ENCODE measurements at places on chromosomes 5 and 9.

GRCh38 chr9:136328011-136328621 lies 777 bp downstream of the GPSM1 start:
- DNase-seq: no peak

GRCh38 chr9:126207256-126207655 lies 119.4 kb upstream of the MVB12B start:
- no peak for DNase-seq

DNA sequence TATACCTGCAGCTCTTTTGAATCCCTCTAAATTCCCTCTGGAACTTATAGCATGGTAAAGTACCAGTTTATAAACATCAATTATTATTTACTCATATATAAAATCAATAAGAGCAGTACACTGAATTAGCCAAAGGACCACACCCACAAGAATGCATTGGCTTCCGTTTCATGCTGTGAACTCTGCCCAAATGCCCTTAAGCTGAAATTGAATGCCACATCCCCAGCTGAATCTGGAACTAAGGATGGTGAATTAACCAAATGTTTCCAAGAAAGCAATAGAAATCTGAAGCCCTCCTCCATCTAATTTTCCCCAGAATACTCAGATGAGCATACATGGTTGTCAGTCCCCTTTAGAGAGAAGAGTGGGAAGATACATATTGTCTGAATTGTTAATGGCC lies 436.4 kb upstream of the FTMT start:
- DNase-seq: no peak

DNA sequence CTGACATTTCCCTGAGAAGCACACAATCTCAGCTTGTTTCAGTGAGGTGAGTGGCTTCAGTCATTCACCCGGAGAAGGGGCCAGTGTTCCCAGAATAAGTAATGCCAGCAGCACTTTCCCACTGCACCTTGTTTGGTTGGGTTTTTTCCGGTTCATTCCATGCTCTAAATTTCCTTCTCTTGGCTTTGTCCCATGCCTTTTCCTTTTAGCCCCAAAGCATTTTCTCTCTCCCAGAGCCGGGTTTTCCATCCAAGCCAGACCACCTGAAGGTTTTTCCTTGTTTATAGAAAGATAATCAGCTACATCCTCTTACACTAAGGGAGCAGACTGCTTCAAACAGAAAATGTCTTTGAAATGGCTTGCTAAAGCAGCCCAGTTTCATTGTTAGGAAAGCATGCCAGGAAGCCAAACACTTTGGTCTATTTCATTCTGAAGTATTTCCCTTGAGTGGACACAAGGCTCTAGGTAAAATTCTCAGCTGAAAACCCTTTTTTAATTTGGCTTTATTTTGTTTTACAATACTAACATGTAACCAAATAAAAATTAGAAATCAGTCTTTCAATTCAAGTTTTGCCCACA lies 501.6 kb downstream of the DTWD2 start:
- DNase-seq: no peak

DNA sequence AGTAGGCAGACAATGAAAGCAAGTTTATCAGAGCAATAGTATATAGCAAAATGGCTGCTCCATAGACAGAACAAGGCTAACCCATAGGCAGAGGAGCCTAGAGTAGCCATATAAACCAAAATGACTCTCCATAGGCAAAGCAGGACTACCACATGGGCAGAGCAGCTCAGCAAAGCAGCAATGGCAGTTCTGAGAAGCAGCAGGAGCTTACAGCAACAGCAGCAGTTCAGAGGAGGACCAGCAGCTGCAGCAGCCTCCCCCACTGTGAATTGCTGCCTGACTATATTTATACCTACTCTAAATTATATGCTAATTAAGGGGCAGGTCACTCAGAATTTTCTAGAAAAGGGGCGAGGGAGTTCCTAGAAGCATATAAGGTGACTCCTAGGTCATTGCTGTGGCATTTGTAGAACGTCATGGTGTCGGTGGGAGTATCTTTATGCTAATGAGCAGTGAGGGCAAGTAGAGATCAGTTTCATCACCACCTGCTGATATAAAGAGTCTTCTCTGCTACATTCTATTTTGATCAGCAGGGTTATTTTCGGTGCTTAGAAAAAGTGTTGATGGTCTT lies 1115.5 kb downstream of the DTWD2 start:
- DNase-seq: no peak

DNA sequence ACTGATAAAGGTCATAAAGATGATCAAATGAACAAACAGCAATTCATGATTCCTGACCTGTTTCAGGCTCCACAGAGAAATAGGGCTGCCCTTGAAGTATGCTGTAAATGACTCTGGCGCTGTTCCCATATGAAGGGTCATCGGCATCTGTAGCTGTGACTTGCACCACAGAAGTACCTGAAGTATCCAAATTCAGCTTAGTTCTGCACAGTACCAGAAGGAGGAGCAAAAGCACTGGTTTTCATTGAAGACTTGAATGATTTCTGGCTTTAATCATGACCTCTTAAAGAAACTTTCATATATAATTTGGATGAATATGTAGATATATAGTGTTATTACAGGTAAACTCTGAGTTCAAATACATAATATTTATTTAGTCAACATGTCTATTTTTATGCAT lies 109.1 kb downstream of the CDH10 start:
- no peak for DNase-seq

- DNase-seq: no peak
These were observed 2.8 kb upstream of the FAM193B start for GRCh38 chr5:177557041-177557647.

- DNase-seq: no peak
These were observed 41.8 kb upstream of the CDKN2B start for GRCh38 chr9:22050924-22051323.

- no peak for DNase-seq
These were observed 249.8 kb upstream of the ZNF608 start for GRCh38 chr5:124996023-124996763.

GRCh38 chr5:103207011-103207410 lies 51.6 kb upstream of the MACIR start:
- no peak for DNase-seq

DNA sequence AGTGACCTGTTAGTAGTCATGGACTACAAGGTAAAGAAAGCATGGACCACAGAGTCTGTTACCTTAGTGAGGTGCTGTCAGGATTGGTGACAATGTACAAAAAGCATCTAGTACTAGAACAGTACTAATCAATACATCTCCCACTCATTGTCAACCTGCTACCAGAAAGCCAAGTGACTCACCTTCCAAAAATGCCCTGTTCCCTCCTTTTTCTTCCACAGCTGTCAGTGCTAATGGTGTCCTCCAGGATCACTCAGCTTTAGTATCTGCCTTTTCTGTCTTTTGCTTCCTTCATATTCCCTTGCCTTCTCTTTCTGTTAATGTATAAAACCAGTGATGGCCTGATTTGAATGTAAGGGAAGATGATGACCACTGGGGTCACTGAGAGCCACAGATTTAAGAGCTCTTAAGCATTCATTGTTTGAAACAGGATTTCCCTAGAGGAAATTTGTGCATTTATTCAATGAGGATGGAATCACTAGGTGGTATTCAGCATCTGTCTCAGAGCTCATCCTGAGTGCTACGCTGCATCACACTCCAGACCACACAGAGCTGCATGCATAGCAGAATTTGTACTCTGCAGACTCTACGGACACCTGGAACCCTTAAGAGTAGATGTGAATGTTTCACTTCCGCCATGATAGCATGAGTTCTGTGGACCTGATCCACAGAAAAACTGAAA lies 71.0 kb downstream of the SV2C start:
- DNase-seq: no peak

DNA sequence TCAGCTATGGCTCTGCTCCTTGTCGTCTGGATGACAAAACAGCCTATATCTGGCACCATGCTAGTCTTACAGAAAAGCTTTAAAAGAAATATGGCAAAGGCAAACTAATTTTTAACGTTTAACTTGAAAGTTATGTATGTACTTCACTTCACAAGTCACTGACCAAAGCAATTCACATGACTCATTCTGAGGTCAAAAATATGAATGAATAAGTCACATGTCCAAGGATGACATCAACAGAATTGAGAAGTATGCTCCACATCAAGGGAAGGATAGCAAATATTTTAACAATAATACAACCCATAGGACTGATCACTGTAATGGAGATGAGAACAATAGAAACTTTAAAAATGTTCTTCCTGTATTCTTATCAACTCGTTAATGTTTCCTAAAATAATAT lies 1072.6 kb upstream of the NUDT12 start:
- DNase-seq: no peak

GRCh38 chr9:81321551-81321950 lies 367.8 kb downstream of the TLE1 start:
- DNase-seq: no peak

DNA sequence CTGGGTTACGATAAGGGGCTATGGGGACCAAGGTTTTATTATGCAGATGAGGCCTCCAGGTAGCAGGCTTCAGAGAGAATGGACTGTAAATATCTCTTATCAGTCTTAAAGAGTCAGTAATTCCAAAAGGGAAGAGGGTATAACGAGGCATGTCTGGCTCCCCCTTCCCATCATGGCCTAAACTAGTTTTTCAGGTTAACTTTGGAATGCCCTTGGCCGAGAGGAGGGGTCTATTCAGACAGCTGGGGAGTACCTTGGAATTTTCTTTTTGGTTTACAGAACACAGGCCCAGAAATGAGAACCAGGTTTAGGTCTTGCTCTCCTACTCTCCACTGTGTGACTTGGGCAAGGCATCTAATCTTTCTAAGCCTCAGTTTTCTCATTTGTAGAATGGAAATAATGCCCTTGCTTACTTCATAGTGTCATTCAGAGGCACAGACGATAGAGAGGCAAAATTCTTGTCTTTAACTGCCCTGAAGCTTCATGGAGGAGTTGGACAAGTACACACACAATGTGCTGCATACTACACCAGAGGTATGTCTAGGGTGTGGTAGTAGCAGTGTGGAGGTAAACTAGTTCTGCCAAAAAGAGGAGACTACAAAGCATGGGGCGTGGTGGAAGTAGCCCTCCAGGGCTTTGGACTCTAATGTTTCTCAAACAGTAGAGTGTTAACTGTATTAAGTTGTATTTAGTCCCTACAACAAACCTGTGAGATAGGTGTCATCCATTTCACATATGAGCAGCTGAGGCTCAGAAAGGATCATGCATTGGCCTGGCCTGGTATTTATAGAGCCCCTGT lies 45.5 kb downstream of the IRF1 start:
- no peak for DNase-seq

GRCh38 chr5:96893342-96893741 lies 17.0 kb downstream of the ERAP2 start:
- DNase-seq: no peak

DNA sequence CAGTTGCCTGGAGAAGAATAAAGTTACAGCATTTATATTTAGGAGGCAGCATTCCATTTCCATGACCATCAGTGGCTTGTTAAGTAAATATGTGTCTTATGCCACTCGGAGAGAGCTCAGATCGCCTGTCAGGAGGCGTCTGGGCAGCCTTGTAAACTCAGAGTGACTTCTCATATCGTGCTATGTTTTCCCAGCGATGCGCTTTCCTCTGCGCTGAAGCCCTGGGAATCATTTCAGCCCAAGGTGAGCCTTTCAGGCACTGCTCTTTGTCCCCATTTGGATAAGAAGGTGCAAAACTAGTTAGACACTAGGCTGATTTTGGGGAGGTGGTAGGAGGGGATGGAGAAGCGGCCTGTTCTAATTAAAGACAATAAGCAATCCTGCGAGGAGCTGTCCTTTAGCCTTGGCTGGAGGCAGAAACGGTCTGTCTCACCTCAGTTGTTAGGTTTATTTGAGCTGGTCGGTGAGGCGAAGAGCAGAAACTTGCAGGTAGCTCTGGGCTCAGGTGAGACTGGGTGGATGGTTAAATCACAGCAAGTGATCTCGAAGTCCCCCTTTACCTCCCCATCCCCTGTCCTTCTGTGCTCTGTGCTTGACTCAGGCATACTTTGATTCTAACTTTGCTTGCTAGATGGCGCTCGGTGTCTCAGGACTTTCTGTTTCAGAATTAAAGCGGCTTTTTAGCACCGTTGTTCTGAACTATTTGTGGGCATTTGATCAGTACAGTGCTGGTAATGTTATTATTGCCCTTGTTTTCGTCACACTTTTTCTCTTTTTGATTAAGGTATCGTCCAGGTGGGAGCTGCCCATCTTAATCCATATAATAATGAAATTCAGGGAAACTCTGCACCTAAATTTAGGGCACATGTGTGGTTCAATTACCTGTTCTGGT lies 24.6 kb downstream of the NR2F1 start:
- DNase-seq: no peak

DNA sequence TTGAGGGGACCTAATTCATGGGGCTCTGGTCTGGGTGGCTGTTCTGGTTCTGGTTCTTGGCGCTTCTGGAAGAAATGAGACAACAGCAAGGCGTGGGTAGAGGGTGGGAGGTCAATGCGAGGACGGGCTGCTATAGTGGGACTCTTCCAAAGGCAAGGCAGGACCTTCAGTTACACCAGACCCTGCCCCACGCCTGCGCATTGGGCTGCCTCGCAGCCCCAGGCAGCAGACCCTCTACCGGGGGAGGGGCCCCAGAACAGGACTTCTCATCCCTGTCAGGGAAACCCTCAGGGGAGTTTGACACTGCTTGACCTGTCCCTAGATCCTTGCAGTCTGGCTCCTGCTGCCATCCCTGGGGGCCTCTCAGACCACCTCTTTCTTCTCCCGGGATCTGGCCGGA lies 18.5 kb downstream of the CCDC69 start:
- no peak for DNase-seq

DNA sequence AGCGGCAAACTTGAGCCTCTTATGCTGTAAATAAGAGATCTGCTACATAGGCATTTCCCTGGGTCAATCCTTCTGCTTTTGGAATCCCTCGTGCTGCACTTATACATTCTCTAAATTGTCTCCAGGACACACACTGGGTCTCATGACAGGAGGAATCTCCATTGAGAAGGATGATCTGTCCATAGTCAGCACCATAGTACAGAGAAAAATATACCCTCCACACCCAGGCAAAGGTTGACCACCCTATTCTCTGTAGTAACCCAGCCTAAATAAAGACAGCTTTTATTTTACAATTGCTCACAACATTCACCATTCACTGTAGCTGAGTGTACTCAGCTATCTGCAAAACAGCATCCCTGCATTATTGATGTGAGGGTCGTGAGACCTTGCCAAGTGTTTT lies 111.2 kb downstream of the SV2C start:
- DNase-seq: no peak

- DNase-seq: no peak
These were observed 1.5 kb downstream of the RMRP start for GRCh38 chr9:35656348-35656747.

- no peak for DNase-seq
These were observed 250.3 kb downstream of the ASTN2 start for GRCh38 chr9:117164512-117164911.

DNA sequence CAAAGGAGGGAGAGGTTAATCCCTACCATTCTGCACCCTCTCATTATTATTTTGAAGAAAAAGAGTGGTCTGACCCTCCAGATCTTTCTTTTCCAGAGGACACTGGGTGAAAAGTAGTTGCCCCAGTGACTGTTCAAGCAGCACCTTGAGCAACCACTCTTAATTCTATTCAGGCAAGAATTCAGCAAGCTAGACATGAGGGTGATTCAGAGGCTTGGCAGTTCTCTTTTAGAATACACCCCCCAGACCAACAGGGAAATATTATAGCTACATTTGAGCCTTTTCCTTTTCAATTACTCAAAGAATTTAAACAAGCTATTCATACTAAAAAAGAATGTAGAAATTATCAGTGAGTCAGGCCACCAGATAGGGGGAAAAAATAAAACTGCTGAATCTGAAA lies 178.3 kb downstream of the MRPS30 start:
- no peak for DNase-seq

Data from stimulated activated CD4-positive, alpha-beta T cell treated with anti-CD3 and anti-CD28 coated beads, Interleukin-15, amount 100 ng/mL, for 1 hour (primary cell).